ENCODE measurements at places on chromosomes 2 and 18.

DNA sequence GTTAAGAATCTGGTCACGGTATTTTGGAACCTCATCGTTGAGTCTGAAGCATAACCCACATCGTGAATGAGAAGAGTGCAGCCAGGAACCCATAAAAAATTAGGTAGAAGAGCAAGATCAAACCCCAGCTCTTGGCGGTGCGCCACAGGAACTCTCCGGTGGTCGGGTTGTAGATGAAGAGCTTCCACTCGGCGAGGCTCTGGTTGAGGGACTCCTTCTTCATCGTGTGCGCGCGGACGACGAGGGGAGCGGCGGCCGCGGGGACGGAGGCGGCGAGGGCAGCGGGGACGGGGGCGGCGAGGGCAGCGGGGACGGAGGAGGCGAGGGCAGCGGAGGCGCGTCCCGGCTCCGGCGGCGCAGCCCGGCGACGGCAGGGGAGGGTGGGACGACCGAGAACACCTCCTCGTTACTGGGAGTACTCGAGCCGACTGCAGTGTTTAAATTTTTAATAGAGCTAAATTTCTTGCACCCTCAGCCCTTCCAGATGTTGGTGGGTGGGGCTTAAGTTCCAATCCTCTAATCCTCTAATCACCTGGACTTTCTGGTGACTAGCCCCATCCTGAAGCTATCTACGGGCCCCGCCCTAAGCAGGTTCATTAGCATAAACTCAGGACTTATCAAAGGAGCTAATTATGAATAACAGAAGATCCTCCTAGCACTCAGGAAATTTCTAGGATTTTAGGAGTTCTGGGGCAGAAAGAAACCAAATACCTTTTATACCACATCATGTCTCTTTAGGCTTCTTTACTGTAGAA is 20.4 kb upstream of the PAPOLG start:
- no peak for DNase-seq

DNA sequence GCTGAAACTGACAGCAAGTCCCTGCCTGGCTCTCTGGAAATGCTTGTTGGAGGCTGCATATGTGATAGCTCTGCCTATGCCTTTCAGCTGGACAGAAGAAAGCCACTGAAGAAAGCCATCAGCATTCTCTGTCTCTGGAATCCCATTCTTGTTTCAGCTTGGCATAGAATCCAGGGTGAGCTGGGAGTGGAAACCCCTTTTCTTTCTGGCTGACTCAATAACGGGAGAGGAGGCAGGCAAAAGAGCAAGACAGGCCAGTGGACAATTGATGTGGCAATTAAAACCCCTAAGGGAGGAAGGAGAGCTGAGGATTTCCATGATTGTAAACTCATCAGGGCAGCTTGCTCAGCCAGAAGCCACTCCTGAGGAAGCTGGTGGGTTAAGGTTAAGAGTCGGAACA is 208.1 kb downstream of the CLIP4 start:
- DNase-seq: no peak

- no peak for DNase-seq
These were observed 102.9 kb downstream of the SLC39A10 start for GRCh38 chr2:195759877-195760276.

GRCh38 chr2:201458381-201458780 is 6.8 kb downstream of the STRADB start:
- no peak for DNase-seq

DNA sequence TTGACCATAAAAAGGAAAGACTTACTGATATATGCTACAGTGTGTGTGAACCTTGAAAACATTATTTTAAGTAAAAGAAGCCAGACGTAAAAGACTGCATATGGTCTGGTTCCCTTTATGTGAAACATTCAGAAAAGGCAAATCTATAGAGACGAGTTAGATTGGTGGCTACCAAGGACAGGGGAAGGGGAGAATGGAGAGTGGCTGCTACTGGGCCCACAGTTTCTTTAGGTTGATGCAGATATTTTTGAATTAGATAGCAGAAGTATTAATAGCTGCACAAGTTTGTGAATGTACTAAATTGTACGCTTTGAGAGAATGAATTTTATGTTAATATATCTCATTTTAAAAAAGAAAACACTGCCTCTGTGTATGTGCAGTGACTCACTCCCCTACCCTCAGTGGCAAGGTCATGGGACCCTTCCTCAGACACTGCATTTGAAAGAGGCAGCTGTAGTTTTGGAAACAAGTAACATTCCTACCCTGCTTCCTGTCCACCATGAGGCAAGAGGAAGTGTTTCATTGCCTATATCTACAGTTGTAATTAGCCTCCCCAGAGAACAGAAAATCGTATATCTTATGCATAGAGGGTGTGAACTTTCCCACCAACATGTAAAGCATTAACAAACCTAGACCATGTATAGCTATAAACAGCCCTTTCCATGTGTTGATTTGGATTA is 29.8 kb upstream of the ARMC9 start:
- no peak for DNase-seq

- no peak for DNase-seq
These were observed 10.7 kb upstream of the HNRNPA3 start for GRCh38 chr2:177201919-177202346.

DNA sequence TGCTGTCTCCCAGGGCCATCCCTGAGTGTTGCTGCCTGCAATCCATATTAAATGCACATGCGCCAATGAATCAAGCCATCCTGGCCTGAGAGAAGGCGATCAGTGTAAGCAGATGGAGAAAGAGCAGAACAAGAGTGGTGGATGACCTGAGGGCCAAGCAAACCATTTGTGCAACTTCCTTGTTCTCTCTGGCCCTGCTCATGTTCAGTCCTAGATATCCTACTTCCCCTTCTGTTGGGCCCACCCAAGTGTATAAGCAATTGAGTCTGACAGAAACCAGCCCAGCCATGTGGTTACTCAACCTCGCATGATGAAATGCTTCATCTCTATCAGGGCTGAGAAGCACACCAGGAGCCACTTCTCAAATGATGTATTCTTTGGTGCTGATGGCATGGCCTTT is 383.1 kb upstream of the ID2 start:
- no peak for DNase-seq

DNA sequence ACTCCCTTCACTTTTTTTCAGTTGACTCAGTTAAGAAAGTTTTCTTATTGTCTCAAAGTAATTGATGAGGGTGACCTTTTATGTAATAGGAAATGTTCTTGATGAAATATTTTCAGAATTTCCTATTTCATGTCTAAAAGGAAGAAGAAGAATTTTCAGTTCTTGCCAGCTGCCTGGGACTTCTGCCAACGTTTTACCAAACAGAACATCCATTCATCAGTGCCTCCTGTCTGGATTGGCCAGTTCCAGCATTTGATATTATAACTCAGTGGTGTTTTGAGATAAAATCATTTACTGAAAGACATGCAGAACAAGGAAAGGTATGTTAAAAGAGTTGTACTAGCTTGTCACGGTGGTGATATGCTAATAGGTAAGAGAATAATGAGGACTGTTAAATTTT is 104.7 kb upstream of the MYO3B start:
- DNase-seq: peak; percentile 33

DNA sequence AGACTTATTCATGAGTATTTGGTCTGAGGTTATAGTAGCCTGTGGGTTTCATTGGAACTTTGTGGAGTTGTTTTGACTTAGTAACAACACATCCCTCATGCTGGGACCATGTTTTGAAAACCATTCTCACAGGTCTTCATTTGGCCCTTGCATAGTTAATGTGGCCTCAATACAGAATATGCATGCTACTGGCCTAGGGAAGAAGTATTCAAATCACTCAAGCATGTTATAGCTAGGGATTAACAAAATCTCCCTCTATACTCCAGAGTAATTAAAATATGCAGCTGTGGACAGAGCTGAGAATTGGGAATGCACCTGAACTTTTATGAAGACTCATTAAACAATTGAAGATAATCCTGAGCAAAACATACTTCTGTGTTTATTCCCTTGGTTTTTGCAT is 325.5 kb upstream of the CHAC2 start:
- no peak for DNase-seq

GRCh38 chr2:7346336-7346735 is 429.1 kb downstream of the RNF144A start:
- no peak for DNase-seq

DNA sequence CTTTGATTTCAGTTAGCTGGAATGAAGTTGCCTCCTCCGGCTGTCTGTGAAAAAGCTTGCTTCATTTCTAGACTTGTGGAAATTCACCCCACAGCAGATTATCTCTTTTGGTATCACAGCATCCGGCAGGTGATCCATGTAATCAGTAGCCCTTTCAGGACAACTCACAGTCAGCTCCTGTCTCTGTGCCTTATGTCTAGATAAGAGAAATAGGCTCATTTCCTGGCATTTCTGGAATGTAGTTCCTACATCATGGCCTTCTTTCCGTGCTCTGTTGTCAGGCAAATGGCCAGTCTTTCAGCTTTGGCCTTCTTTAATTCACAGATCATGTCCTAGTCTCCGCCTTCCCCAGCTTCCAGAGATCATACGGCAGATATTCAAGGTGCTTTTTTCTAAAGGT is 455.4 kb downstream of the NUP35 start:
- DNase-seq: no peak

GRCh38 chr2:95289253-95289652 is 7.9 kb upstream of the KCNIP3 start:
- DNase-seq: no peak

- DNase-seq: no peak
These were observed 1178.2 kb upstream of the NRXN1 start for GRCh38 chr2:52210161-52210560.

GRCh38 chr2:189393440-189394111 is 47.7 kb upstream of the WDR75 start:
- no peak for DNase-seq

Measured in NCI-H2171 treated with DMSO at 0.1 percent for 48 hours (cell line).